ENCODE measurements at places on chromosomes 1 and 21.

DNA sequence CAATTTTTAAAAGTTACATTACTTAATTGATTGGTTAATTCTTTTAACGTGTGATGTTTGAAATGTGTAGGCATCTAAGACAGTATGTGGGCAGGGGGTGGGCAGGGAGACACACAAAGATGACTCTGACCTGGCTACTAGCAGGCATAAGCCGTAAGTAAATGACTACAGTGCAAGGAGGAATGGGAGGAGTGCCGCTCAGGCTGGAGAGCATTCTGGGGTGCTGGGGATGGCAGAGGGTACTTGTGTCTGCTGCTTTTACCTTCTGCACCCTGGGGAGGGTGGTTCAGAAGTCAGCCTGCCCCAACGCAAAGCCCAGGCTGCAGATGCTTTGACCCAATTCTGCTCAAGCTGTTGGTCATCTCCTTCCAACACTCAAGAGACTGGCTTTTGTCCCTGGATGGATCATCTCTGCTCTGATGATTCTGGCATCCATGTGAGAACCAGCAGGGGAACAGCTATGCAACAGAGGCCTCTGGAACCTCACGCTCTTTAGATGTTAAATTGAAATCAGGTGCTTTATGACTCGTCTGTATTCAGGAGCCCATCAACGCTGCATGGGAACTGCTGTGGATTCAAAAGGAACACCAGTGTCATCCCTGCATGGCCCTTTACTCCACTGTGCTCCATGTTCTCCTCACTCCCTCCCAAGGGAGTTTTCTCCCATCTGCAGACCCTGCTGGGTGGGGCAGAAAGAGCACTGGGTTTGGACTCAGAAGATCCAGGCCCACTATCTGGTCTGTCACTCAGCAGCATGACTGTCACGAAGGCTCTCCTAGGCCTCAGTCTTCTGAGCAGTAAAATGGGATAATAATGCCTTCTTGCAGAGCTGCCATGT is 78.8 kb downstream of the FAM78B start:
- DNase-seq = no peak

- DNase-seq = no peak
Measured at GRCh38 chr1:216046336-216046735, 376.9 kb downstream of the USH2A start.

- peak; percentile 6 for DNase-seq
Measured at GRCh38 chr1:45205011-45205909, 1.1 kb downstream of the ZSWIM5 start.

DNA sequence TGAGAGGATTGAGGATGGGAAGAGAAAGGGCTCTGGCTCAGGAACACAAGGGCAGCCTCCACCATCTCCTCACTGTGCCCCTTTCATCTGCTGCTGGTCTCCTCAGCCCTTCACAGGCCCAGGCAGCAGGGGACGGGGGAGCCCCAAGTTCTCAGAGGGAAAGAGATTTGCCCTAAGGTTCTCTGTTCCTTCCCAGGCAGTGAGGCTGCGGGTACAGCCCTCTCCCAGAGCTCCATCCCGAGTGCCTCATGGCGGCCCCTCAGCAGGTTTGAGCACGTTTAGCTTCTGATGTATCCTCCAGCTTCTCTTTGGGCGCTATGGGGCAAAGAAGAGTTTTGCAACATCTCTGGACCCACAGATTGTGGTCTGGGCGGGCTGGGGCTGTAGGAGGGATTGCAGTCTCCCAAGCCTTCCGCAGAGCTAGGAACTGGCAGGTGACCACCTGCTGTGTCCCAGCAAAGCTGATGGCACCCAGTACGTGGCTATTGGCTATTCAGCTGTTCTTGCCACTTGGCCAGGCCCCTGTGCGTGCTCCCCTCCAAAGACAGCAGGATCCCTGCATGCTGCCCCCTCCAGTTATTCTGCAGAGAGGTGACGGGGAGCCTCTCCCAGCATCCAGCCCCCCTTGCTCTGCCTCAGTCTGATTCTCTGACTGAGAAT is 10.1 kb downstream of the DISP3 start:
- no peak for DNase-seq

GRCh38 chr1:204826970-204827369 is 43.7 kb upstream of the NFASC start:
- peak; percentile 32 for DNase-seq

DNA sequence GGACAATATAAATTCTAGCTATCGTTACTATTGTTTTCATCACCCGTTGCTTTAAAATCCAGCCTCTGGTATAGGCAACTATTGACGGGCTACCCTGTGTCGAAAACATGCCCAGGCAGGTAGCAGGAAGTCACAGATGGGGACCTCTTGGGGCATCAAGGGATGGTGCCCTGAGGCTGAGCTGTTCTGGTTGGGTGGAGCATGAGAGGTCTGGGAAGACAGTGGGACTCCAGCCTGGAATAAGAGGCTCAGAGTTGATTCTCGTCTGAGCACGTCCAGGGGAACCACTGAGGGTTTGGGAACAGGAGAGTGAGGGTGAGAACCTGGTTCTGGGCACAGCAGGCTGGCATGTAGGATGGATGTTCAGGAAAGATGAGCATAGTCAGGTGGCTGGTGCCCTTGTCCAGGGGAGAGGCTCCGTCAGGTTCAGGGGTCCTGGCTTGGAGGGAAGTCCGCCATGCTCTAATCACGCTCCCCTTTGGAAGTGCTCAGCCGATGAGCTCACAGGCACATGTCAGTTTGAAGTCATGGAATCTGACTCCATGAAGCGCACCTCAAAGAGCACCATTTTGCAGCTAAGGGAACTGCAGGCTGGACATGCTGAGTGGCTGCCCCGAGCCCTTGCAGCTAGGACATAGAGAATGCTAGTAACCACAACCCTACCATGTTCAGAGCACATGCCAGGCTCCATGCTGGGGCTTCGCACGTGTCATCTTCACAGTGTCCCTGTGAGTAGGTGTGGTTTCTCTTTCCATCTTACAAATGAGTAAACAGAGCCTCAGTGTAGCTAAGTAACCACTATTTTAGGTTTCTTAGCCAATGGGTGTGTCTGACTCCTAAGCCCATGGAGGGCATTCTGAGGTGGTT is 21.0 kb downstream of the PCSK9 start:
- DNase-seq = no peak

- no peak for DNase-seq
Measured at GRCh38 chr21:23401278-23401677, 2206.0 kb downstream of the MRPL39 start.

GRCh38 chr1:103142461-103142860 is 34.1 kb upstream of the COL11A1 start:
- no peak for DNase-seq

DNA sequence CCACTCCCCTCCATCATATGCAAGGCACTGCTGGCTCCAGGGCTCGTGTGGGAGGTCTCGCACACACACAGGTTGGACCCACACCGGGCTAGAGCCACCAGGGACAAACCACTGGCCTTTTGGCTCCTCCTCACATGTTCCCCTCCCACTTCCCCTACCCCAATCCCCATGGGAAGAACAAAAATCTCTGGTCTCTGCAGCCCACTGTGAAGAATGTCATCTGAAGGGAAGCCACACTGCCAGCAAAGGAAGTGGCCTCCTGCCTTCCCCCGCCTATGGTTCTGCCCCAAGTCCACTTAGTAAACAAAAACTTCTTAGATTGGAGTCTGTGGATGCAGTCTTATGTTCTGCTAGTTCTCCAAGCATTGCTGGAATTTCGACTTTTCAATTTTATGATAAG is 24.2 kb downstream of the OLFML3 start:
- DNase-seq = no peak

GRCh38 chr1:182198006-182198605 is 136.6 kb upstream of the ZNF648 start:
- no peak for DNase-seq

- no peak for DNase-seq
Measured at GRCh38 chr1:3261007-3261968, 192.3 kb downstream of the PRDM16 start.

- no peak for DNase-seq
Measured at GRCh38 chr1:72623299-72623708, 341.0 kb upstream of the NEGR1 start.

GRCh38 chr1:160206421-160207117 is 1.4 kb downstream of the PEA15 start:
- no peak for DNase-seq

DNA sequence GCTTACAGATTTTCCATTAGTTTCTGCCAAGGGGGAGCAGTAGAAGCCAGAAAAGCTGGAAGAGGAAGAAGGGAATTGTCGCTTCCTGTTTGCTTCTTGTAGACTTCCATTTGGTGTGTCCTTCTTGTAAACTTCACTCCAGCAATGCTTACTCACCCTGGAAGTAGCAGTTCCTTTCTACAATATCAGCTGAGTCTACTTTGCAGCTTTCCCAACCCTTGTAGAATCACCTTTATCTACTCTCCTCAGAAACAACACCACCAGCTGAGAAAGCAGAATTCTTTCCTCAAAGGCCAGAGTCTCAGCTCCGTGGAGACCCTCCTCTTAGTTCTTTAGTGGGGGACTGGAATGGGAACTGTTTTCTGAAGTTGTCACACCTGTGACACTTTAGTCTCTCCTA is 1136.7 kb upstream of the TMPRSS15 start:
- no peak for DNase-seq

GRCh38 chr1:41286486-41286885 is 44.4 kb upstream of the SCMH1 start:
- no peak for DNase-seq

DNA sequence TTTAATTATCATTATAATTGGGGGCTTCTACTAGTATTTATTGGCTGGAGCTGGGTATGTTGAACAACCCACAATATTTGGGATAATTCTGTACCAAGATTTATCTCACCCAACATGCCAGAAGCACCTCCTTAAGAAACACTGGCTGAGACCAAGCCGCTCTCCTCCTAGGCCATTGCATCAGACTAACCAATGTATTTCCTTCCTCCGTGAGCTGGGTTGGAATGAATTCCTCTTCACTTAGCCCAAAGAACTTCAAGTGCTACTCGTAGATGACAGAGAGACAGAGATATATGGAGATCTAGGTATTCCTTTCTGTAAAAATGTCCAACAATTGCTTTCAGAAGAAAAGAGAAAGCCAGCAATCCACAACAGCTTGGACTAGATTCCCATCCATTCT is 87.2 kb upstream of the ETS2 start:
- DNase-seq = no peak

GRCh38 chr1:34380526-34381124 is 203.9 kb downstream of the C1orf94 start:
- no peak for DNase-seq

GRCh38 chr1:99669376-99669775 is 23.5 kb downstream of the PALMD start:
- DNase-seq = no peak

DNA sequence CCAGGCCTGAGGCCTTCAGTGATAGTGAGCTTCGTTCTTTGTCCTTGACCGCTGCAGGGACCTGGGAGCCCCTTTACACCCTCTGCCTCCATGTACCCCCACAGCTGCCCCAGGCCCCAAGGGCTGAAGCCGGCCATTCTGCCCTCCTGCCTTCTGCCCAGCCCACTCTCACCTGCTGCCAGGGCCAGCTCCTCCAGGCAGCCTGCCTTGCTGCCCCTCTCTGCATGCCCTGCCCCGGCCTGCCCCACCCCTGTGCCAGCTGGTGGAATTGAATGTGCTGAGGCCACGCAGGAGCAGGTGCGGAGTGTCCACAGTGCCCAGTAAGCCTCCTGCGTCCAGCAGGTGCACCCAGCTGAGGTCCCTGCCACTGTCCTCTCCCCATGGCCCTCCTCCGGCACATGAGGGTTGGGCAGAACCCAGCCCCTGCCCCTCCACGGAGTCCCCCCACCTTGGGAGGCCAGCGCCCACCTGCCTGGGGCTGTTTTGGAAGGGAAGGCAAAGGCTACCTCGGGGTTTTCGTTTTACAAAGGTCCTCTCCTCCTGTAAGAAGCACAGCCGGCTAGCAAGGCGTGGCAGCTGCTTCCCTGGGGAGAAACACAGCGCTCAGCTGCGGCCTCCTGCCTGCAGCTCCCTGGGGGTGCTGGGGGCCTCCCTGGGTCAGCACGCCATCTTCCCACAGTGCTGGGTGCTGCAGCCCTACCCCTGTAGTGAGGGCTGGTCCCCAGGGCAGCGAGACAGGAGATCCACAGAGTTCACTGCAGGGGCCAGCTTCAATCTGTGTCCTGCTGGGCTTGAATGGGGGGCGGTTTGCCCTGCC is 21.0 kb downstream of the MMEL1 start:
- DNase-seq = no peak

DNA sequence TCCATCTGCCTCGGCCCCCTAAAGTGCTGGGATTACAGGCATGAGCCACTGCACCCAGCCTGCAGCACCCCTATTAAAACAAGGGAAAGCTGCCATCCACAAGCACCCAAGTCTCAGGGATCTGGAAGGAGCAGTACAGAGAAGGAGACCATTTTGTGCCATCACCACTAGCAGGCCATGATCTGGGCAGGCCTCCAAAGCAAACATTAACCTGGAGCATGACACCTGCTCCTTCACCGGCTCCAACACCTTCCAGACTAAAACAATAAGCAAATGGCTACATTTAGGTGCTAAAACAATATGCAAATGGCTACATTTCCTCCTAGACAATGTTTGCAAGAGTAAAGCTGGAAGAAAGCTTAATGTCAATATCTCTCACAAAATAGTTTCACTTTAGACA is 16.7 kb downstream of the MEAF6 start:
- no peak for DNase-seq

GRCh38 chr1:94980582-94981574 is 54.0 kb upstream of the CNN3 start:
- no peak for DNase-seq

- no peak for DNase-seq
Measured at GRCh38 chr1:55070293-55071164, 31.2 kb downstream of the PCSK9 start.

DNA sequence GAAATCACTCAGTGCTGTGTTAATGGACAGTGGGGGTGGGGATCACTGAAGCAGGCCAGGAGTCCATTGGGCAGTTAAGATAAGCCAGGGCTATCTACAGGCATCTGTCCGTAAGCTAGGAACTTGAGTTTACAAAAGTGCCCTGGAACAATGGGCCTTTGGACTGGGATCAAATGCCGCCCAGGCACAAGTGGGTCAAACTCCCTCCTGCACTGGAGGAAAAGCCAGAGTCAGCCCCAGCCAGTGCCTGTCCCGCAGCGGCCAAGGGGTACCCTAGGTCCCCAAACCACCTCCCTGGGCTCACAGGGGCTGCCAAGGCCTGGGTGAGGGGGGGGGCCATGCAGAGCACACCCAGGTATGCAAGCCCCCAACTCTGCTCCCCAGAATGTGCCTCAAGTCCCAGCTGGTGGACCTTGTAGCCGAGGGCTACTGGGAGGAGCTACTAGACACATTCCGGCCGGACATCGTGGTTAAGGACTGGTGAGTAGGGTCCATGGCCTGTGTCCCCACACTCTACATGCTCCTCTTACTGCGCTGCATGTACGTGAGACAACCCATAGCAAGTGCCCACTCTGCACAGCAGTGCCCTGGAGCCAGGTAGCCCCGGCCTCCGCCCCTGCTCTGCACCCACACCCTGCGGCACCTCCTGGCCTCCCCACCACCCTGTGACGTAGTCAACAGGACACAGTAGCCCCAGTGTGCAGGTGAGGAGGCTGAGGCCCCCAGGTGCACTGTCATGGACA is 7.7 kb downstream of the FBXO6 start:
- DNase-seq = no peak
